ENCODE measurements at places on chromosomes 7 and 10.

DNA sequence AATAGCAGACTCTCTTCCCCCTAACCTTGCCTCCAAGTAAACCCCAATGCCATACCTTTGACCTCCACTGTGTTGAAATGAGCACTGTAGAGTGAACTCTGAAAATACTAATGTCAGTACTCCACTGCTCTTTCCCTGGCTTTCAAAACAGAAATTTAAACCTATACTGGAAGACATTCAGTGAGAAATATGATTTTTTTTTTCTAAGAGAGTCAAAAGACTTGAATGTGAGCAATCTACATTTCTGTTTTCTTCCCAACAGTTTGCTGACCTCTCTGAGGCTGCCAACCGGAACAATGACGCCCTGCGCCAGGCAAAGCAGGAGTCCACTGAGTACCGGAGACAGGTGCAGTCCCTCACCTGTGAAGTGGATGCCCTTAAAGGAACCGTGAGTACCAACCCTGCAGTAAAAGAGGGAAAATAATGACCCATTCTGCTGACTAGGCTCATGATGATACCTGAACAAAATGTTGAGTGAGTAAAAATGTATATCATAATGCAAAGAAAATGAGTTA, 6.4 kb downstream of the VIM start:
- DNase-seq: no peak

DNA sequence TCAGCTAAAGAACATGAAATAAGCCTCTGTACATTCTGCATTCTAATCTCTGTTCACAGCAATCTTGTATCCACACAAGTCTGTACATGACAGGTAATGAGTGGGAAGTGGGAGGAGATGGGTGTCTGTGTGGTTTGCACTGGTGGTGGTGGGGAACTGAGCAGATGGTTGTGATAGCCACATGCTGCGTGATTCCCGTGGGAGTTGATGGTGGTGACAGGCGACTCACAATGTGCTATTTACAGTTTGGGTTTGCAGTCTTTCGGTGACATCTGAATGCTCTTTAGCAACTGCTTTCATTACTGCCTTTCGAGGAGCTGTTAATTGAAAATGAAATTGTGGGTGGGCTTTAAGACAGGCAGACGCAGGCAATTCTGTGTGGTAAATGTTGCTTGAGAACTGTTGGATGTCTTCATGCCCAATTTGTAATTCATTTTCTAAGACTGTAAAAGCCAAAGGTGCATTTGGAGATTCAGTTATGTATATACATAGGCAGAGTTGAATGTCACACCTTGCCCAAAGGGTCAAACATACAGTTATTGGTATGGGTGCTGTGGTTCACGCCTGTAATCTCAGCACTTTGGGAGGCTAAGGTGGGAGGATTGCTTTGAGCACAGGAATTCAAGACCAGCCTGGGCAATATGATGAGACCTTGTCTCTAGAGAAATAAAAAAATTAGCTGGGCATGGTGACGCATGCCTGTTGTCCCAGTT, 308.2 kb downstream of the AUTS2 start:
- no peak for DNase-seq

GRCh38 chr7:27103489-27104226, 1.2 kb upstream of the HOXA2 start:
- no peak for DNase-seq

DNA sequence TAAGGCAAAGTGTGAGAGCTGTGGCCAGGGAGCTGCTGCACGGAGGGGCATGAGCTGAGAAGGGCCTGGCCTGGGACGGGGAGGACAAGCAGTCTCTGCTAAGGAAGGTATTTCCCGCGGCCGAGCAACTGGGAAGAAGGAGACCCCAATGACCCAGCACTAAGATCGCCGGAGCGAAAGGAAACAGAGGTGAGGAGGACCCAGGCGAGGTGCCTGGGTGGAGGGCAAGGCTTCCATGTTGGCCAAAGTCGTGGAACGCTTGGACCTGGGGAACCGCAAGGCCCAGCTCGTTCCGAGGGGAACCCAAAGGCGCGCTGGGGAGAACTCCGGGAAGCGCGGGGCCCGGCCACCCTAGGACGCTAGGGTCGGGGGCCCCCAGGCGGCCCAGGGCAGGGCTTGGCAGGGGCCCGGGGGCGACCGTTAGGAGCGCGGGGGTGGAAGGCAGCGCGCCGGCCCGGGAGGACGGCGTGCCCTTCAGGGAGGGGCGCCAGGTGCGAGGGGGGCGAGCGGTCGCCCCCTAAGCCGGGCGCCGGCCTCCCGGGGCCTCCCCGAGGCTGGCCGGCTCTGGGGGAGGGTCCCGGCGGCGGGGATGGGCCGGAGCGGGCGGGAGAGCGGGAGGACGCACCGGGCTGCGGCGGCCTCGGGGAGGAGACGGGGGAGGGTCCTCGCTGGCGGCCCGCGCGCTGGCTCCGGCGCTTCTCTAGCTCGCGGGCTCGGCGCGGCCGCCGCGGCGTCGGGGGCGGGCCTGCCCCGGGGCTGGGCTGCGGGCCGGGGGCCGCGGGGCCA, 545 bp downstream of the GIGYF1 start:
- no peak for DNase-seq

- DNase-seq: no peak
Observed at GRCh38 chr7:131924857-131925256, 368.4 kb upstream of the PODXL start.

DNA sequence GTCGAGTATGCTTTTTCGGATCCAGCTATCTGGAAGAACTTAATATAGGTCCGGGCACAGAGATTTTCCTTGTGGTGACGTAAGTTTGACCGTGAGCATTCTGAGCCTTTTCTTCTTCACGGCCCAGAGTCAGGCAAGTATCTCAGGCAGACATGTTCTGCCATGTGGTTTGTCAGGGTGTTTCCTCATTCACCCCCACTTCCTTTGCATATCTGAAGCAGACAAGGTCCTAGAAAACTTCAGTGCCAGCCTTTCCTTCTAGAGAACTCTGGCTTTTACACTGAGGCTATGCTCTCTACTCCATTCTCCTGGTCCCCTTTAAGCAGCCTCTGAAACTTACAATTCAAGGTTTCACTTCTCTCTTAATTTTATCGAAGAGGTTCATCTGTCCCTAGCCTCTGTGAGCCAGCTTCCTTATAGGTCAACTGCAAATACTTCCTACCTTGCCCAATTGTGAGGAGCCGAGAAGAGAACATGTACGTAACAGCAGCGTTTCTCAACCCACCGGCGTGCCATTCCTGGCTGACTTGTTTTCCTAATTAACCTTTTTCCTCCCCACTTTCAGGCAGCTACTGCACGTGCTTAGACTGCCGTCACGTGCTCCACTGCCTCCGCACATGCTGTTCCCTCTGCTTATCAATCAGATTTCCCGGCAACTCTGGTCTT, 47.3 kb downstream of the CDCA7L start:
- DNase-seq: no peak

- peak; percentile 34 for DNase-seq
Observed at GRCh38 chr10:122490786-122491680, 29.7 kb downstream of the HTRA1 start.

DNA sequence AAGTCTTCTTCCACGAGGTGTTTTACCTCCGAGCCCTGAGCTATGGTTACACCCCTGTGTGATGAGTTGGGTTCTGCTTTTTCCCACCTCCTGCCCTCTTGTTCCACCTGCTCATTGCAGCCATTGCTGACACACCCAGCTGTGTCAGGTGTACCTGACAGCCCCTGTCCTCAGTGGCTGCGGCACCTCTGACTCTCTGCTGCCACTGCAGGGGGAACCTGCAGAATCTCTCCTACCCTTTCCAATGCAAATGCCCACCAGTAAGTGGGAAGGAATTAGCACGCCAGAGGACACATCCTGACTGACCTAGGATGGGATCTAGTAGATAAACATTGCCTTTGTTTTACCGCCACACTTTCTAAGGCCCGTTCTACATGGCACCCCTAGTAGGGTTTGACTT, 600.9 kb upstream of the MKI67 start:
- no peak for DNase-seq

DNA sequence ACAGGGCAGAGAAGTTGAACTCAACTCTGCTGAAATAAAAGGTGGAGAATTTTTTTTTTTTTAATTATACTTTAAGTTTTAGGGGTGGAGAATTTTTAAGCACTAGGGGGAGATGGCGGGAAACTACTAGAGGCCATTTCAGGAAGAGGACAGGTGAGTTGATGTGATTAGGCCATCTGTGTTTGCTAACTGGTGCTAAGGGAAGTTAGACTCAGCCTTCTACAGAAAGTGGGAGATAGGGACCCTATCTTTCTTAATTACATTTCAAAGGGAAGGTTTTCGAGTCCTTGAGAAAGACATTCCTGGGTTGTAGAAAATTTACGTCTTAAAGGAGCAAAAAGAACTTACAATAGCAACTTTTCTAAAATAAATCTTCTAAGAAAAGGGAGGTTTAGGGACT, 124.8 kb downstream of the LHFPL3 start:
- DNase-seq: no peak

GRCh38 chr7:266851-267840, 22.8 kb upstream of the FOXL3 start:
- no peak for DNase-seq

DNA sequence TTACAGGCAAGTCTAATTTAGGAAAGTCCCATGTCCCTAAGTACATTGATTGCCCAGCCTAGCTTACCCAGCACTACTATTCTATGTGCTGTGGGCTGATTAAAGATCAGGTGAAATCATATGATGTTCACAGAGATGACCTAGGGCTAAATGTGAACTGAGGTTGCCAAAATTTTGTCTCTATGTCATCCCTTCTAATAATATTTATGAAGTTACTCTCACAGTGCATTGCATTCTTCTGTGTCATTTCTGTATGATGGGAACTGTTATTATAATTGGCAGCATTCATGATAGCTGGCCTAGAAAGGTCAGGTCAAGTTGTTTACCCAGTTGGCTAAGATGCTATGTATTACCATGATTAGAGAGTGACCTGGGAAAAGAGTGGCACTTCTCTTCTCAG, 2.8 kb upstream of the PDK4 start:
- DNase-seq: no peak

- DNase-seq: peak; percentile 54
Observed at GRCh38 chr7:101321491-101322401, at the start of gene IFT22. TSS of gene IFT22 (minus strand) at chr7:101321812. CDS start at chr7:101321709, 103 bp downstream.

DNA sequence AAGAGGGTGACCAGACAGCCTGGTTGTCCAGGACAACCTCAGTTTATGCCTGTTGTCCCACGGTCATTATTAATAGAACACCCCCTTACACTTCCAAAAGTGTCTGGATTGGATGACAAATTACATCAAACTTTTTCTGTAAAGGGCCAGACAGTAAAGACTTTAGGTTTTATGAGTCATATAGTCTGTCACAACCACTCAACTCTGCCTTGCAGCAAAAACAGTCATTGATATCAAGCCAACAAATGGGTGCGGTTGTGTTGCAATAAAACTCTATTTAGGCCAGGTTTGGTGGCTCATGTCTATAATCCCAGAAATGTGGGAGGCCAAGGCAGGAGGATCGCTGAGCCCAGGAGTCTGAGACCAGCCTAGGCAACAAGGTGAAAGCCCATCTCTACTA, 66.7 kb upstream of the ATP6V0A4 start:
- no peak for DNase-seq

DNA sequence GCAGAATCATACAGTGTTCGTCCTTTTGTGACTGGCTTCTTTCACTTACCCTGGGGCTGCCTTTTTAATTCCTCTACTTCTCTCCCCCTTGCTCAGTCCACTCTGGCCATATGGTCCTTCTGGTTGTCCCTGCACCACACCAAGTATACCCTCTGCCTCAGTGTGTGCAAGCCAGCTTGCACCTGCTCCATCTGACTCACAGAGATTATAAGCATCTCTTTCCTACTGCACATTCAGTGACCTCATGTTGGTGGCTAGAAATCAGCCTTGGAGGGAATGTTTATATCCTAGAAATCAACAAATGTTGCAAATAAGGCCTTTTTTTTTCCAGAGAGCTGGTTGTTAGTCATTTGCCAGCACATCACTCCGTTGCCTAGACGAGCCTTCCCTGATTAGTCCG, 67.5 kb upstream of the C10orf90 start:
- no peak for DNase-seq

- no peak for DNase-seq
Observed at GRCh38 chr7:30789334-30789711, 18.1 kb downstream of the MINDY4 start.

DNA sequence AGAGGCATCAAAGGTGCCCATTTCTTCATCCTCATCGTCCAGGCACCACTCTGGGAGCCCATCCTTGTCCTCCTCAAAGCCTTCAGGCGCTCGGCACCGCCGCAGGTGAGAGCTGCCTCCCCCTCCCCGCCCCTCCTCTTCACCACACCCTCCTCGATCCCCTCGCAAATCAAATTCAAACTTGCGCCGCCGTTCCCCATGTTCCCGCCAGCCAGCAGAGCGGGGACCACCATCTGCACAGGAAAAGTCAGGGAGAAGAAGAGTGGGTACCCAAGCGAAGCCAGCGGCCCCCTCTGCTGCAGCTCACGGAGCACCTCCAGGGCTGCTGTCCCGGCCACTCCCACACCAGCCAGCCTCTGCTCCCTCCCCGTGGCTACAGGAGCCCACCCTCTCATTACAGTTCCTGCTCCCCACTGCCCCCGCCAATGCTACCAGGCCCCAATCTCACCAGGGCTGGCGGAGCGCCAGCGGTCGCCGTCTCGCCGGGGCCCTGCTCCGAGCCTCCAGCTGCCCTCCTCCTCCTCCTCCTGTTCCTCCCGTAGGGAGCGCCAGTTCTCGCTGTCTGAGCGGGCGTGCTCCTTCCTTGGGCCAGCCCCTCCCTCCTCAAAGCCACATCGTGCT, 7.7 kb downstream of the GIGYF1 start:
- DNase-seq: no peak

DNA sequence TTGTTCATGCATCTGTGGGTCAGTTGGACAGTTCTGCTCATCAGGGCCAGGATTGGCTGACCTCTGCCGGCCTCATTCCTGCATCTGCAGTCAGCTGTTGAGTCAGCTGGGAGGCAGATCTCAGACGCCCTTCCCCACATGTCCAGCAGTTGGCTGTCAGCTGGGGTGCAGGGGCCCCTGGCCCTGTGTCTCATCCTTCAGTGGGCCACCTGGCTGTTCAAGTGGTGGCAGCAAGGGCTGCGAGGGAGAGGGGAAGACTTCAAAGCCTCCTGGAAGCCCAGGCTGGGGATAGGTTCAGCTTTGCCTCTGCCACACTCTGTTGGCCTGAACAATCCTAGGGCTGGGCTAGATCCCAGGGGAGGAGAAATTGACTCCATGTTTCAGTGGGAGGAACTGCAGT, 33.2 kb downstream of the TACR2 start:
- no peak for DNase-seq

Measured in activated T-helper 1 cell treated with anti-CD3 and anti-CD28 coated beads, Interleukin-2, amount 50 U/mL, for 16 hours (primary cell).